Neural progenitor cell (in vitro differentiated cells): ENCODE measurements at places on chromosomes 2 and 18. TPM values are rescaled to one million over a fixed set of nuclear protein-coding genes. Genes with fewer than 3 reads are reported as not detected.

GRCh38 chr18:79379251-79379905 is 16.4 kb upstream of the NFATC1 start:
- DNase-seq: no peak

- DNase-seq: peak; percentile 77
Observed at GRCh38 chr18:8705238-8705960, at the start of gene MTCL1. TSS of gene MTCL1 (plus strand) at chr18:8705556. CDS start at chr18:8705661, 105 bp downstream.

DNA sequence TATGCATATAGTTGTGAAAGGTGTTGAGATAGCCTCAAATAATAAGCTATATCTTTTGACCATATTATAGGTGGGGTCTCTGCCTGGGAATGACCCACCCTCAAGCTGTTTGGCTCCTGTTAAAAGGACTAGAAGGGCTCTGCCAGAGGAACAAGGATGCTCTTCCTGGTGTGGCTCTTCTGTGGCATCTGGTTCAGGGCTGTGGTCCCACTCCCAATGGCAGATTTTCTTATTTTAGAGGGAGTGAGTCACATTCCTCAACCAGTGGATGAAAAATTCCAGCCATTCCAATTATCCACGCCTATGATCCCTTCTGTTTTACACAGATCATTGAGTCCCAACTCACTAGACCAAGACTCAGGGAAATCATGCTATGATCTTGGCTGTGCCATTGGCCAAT is 119.9 kb downstream of the PARD3B start:
- peak; percentile 6 for DNase-seq

DNA sequence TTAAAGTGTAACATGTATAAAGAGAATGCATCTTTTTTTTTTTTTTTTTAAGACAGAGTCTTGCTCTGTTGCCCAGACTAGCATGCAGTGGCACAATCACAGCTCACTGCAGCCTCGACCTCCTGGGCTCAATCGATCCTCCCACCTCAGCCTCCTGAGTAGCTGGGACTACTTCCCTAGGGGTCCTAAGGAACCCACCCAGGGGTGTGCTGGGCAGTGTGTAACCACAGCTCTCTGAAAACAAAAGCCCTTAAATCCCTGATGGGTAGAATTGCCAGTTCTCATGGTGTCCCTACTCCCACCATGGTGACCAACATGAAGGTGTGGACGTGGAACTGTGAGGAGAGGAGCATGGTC is 105.6 kb upstream of the ST3GAL5 start:
- no peak for DNase-seq

DNA sequence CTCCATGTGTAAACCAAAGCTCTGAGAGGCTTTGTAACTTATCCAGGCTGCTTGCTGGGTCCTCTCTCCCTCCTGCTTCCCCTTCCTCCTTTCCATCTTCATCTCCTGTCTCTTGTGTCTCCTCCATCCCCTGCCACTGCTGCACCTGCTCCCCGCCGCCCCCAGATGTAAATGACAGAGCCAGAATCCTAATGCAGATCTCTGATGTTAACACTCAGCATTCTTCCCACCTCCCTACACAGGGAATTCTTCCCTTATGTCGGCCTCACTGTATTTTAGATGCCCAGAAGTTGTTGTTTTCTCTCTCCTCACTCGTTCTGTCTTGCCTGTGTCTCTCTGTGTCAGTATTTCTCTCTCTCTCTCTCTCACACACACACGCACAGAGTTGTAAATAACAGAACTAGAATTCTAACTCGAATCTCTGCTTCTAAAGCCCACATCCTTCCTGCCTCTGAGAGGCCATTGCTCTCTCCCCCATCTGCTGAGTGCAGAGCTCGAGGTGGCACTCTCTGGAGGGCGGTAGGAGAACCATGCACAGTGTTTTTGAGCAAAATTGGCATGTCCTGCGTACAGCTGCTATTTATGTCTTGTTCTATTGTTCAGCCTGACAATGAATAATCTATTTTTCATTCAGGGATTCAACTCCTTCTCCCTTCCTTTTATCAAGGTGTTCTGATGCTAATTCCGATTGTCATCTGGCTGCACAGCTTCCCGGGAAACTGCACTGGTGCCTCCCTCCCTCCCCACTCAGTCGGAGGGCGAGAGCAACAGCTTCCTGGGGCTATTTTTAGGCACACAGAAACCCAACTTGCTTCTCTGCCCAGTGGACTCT is 219.9 kb downstream of the SH3RF3 start:
- DNase-seq: no peak

GRCh38 chr2:7572450-7572849 is 655.2 kb downstream of the RNF144A start:
- DNase-seq: peak; percentile 33

- no peak for DNase-seq
Observed at GRCh38 chr2:40405465-40405864, 46.4 kb downstream of the SLC8A1 start.

- DNase-seq: no peak
Observed at GRCh38 chr2:215536510-215536909, 100.6 kb upstream of the FN1 start.

LRRC30 gene
- total RNA-seq: not detected in 2 replicates

NTSR2 gene
- not detected in 2 replicates for total RNA-seq

TFCP2L1 gene
- total RNA-seq: 0.04 and 0.06 TPM in 2 replicates

UGT1A4 gene
- not detected in 2 replicates for total RNA-seq

DTNA gene
- total RNA-seq: 10.0 and 15.0 TPM in 2 replicates
